ENCODE measurements at places on chromosomes 6 and 20.

- DNase-seq = peak; percentile 76
Observed at GRCh38 chr20:52312132-52312729, 120.7 kb upstream of the ZFP64 start.

DNA sequence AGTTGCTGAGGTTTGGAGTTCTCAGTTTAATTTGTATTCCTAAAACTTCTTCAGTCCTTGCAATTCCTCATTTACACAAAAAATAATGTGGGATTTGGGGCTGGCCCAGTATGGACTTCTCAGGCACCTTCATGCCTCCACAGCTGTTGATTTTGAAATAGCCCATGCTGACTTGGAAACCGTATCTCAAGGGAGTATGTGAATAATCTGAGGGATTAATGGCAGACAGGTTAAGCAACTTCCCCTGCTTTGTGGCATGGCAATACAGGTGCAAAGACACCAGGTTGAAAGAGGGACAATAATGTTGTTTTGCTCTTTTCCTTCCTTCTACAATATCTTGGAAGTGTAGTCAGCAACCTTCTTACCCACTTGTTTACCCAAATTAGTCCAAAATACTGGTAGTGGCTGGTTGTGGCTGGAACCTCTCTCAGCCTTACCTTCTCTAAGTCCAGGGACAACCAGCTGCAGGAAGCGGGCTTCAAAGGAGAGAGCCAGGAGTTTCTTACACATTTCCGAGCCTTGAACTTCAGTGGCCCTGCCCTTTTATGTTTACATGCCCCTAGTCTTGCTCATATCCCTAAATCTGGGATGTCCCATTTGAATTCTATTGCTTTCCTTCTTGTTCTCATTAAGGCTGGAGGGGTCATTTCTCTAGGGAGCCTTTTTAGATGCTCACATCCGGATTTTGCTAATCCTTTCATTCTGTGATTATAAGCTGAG is 44.1 kb upstream of the ADGRF1 start:
- DNase-seq = no peak

DNA sequence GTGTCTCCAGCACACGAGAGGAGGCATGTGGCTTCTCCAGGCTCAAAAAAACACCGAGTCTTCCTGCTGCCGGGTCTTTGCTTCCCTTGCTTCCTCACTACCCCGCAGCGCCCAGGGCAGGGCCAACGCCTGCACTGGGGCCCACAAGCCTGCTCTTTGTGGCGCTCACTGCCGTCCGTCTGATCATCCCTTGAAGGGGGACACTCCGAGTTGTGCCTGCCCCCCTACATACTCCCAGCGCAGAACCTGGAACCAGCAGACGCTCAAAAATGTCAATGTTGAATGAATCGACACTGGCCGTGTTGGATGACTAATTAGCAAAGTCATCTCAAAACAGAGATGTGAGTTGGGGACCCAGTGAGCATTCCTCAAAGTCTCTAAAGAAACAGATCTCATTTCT is 8.1 kb upstream of the ARFGAP1 start:
- DNase-seq = no peak

DNA sequence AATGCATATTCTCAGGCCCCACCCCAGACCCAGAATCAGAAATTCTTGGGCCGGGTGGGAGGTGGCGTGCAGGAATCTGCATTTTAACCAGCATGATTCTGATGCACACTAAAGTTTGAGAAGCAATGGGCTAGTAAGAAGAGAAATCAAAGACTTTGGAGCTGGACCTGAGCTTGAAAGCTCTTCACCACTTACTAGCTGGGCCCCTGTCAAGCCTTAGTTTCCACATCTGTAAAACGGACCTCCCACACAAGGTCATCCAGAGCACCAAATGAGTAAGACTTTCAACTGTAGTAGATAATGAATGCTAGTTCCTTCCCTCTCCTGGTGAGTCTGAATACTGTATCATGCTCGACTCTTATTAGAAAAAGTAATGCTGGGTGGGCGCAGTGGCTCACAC is 87.0 kb downstream of the TBC1D7 start:
- DNase-seq = no peak

DNA sequence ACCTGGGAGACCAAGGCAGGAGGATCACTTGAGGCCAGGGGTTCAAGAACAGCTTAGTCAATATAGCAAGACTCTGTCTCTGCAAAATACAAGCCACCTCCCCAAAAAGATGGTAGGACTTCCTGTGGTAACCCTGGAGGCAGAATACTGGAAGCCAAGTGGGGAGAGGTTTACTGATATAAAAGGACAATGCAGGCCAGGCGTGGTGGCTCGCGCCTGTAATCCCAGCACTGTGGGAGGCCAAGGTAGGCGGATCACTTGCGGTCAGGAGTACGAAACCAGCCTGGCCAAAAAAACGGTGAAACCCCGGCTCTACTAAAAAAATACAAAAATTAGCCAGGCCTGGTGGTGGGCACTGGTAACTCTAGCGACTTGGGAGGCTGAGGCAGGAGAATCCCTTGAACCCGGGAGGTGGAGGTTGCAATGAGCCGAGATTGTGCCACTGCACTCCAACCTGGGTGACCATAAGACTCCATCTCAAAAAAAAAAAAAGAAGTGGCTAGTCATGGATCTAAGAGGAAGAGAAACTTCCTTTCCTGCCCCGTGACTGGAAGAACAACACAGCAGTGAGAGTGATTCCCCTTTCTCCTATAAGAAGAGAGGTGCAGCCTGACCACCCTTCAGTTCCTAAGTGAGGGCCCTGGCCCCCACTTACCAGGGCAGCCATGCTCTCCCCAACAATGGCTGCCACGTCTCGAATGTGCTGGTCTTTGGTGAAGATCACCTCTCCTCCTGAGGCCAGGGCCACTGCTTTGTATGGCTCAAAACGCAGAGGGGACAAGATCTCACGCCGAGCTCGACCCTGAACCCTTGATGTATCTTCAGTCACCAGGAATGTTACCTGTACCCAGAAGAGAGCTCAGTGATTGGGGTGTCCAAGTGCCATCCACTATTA is 6.2 kb downstream of the SAPCD1 start:
- DNase-seq = no peak

DNA sequence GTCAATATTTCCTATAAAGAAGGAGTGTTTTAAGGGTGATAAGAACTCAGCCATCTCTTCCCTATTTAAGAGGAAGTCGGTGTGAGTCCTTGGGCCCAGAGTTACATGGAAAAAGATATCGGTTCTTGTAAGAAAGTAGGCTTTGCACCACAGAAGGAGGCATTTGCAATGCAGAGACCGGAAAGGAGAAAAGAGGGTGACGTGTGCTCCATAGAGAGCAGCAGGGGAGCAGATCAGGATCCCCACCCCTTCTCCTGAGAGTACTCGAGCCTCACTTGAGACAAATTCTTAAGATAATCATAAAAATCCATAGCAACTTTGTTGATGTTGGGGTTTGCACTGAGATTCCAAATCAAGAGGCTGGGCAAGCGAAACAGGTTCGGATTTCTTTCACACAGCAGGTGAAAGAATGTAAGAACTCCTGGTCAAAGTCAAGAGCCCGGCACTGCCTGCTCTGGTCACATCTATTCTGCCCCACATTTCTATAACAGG is 27.8 kb downstream of the FOXA2 start:
- no peak for DNase-seq

All from renal pelvis (tissue), 12 donors.